ENCODE measurements at places on chromosomes 6 and 20. TPM values are rescaled to one million over a fixed set of nuclear protein-coding genes. Genes with fewer than 3 reads are reported as not detected.

The ANKRD66 gene
- not detected for total RNA-seq

The SEC63 gene
- 172 TPM for total RNA-seq

- DNase-seq = no peak
These were observed 177.8 kb downstream of the CDKAL1 start for GRCh38 chr6:20712011-20712410.

DNA sequence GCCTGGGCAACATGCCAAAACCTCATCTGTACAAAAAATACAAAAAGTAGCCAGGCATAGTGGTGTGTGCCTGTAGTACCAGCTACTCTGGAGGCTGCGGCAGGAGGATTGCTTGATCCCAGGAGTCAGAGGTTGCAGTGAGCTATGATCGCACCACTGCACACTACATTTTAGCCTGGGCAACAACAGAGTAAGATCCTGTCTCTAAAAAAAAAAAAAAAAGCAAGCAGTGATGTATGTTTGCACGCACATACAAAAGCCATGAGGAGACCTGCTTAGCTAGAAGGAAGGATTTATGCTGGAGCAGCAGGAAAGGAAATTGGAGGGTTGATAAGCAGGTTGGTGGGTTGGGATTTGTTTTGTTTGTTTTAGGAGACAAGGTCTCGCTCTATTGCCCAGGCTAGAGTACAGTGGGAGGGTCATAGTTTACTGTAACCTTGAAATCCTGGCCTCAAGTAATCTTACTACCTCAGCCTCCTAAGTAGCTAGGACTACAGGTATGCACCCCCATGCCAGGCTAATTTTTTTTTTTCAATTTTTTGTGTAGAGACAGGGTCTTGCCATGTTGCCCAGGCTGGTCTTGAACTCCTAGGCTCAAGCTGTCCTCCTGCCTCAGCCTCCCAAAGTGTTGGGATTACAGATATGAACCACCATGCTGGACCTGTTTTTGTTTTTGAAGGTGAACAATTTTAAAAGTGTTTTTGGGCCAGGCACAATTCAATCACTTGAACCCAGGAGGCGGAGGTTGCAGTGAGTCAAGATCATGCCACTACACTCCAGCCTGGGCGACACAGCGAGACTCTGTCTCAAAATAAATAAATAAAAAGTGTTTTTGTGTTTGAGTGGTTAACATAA, 4.0 kb downstream of the ZSWIM3 start:
- no peak for DNase-seq

Measured in Panc1 (cell line).